ENCODE measurements at places on chromosomes 1 and 21.

- DNase-seq: no peak
Measured at GRCh38 chr1:95889400-95889799, 655.4 kb downstream of the RWDD3 start.

DNA sequence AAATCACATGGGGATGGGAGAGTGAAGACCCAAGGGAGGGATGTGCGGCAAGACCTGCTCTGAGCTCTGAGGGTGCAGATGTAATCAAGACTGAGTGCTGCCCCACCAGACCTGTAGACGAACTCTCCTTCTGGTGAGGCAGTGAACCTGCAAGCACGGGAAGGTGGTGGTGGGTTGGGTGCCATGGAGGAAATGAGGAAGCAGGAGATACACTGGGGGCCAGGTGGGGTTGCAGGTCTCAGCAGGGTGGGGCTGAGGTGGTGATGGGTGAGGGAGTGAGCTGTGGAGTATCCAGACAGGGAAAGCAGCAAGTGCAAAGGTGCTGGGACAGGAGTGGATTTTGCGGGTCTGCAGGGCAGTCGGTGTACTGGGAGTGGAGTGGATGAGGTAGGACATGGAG is 102.3 kb downstream of the KCNJ15 start:
- no peak for DNase-seq

GRCh38 chr1:47948126-47948525 is 49.1 kb downstream of the TRABD2B start:
- no peak for DNase-seq

DNA sequence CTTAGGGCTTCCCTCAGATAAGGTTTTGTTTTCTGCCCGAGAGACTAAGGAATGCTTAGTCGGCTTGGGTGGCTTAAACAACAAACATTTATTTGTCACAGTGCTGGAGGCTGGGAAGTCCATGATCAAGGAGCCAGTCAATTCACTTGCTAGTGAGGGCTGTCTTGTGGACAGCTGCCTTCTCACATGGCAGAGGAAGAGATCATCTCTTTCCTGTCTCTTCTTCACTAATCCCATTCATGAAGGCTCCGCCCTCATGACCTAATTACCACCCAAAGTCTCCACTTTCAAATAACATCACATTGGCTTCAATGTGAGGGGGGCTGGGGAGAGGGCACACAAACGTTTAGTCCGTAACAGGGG is 50.5 kb upstream of the IL12RB2 start:
- no peak for DNase-seq

DNA sequence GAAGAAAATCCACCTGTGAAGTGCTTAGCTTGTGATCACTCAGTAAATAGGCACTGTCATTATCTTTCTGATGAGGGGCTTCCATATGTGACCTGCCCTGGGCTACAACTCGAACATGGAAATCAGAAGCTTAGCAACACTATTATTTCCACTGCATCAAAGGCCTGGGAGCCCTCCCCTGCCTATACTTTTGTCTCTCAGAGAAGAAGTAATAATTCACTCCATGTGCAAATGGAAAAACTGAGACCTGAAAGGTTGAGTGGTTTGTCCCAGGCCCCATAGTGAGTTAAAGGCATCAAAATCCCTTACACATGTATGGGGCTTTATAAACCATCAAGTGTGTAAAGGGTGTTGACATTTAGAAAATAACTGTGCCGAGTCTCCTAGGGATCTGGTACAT is 20.9 kb downstream of the SOX13 start:
- DNase-seq: no peak

- DNase-seq: no peak
Measured at GRCh38 chr1:41650028-41650880, 165.8 kb upstream of the EDN2 start.

Measured in KG1 (cell line).